NCI-H446 (cell line): ENCODE measurements at places on chromosomes 2 and 18.

DNA sequence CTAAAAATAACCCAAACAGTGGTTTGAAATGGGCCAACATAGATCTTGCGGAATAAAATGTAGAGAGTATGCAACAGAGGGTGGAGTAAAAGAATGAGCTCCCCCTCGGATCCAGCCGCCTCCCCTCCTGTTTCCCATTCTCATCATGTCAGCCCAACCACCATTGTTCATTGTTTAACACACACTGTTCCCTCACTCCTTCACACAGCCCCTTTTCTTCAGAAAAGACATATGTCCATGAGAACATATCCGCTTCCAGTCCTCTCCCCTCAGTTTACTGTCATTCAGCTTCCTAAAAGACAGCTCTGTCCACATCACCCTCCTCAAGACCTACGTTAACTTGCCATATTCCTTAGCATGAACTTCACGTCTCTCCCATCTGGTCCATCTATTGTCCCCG lies 62.9 kb upstream of the SERTAD2 start:
- DNase-seq = no peak

DNA sequence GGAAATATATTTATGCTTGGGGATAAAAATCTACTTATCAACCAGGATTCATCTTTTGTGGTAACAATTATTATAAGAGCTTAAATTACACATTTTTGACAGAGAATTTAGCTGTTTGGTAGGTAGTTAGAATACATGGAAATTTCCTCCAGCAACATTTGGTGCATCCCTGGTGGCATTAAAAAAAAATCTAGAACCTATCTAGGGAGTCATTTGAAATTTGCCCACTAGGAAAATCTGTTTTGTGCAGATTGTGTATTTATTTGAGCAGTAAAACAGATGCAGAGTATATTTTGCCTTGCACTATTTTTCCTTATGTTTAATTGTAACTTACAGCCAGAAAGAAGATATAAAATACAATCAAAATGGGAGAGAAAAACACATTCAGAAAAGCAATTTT lies 208.4 kb upstream of the LRP1B start:
- DNase-seq = no peak

DNA sequence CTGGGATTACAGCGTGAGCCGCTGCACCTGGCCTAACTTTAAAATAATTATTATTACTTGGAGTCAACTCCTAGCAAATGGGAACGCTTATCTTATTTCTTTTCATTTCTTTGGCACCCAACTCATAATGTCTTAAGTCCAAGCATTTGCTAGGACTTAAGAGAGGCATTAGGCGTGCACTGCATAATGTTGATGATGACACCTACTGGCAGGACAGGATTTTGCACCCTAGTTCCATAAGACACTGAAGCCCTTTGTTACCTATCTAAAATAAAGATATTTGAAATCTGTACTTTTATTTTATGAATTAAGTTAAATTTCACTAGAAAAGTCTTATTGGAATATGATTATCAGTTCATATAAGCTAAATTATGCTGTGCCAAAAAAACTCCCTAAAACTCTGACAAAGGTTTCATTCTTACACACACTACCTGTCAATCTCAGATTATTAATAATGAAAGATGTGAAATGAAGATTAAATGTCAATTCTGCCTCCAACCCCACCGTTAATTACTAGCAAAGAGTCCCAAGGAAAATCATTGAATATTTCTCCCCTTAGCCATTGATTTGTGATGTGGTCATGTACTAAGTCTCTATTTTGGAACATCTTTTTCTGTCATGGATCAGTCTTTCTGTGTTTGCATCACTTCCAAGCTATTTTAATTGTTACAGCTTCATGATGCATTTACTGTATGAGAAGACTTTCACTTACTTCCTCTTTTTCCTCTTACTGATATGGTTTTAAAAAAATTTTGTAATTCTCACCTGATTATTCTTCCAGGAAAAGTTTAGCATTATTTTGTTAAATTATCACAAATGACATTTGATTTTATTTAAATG lies 12.7 kb upstream of the CDH2 start:
- DNase-seq = no peak

GRCh38 chr18:63218472-63218871 lies 101.1 kb downstream of the BCL2 start:
- DNase-seq = no peak

DNA sequence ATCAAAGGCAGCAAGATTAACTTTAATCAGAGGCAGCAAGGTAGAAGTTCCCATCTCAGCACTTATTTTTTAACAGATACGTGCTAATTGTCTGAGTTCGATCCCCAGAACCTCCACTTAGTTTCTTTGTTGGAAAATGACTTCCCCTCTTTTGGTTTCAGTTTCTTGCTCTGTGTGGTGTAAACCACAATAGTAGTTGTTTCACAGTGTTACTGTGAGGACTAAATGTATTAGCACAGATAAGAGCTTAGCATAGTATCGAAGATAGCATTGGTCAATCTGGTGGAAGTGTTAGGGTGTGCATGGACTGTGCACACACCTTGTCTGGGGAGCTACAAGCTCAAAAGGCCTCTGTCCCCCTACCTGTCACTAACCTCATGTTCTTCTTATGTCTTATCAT lies 988.3 kb upstream of the GYPC start:
- no peak for DNase-seq

- no peak for DNase-seq
Measured at GRCh38 chr18:40529478-40529877, 1425.6 kb upstream of the PIK3C3 start.

GRCh38 chr2:162058973-162059668 lies 14.9 kb downstream of the DPP4 start:
- no peak for DNase-seq
